Activated naive CD4-positive, alpha-beta T cell (primary cell): ENCODE measurements at places on chromosomes 1 and 21.

DNA sequence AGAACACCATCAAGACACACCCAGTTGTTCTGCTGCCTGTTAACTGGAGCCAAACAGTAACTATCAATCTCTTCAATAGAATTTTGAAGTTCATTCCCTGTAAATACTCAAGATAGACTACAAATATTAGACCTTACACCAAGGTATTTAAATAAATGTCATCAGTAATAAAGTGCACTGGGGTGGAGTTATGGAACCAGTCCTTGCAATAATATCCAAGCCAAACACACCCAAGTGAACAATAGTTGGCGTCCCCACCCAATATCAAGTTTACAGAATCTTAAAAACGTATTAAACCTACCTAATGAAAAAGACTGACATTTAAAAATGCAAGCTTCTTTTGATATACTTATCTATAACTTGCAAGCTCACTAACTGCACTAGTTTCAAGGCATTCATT lies 2.7 kb downstream of the SERBP1 start:
- DNase-seq, result no peak

DNA sequence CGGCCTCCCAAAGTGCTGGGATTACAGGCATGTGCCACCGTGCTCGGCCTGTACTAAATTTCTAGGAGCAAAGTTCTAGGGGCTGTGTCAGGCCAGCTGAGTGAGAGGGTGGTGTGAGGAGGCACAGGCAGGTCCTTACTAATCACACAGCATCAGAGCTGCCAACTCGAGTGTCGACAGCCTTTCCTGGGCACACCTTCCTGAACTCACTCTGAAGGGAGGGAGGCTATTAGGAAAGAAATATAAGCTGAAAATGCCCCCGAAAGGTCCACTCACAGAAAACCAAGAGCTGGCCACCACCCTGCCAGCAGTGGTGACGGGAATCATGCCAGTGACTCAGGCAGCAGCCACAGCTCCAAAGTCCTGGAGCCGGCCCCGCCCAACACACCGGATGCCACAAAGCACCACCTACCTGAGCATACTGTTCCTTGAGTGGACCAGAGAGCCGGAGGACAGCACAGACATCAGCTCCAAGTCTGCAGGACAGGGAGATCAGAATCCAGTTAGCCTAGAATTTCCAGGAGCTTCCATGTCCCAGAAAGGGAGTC lies 4.5 kb downstream of the PMVK start:
- no peak for DNase-seq

DNA sequence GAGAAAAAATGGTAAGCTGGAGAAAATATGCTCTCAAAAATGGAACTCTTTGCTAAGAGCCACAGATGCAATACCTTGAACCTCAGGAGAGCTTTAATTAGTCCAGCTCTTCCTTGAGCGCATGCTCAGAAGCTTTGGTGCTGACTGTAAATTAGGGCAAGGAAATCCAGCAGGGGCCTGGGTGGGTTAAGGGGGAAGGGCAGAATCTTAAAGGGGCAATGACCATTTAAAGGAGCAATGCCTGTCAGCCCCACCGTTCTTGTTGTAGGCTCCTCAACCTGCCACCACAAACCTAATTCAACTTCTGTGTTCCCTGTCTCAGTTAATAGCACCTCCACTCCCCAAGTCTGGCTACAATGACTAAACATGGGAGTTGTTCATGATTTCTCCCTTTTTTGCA lies 6.8 kb upstream of the SLC22A15 start:
- no peak for DNase-seq

- no peak for DNase-seq
These were observed 637 bp downstream of the PLXNA2 start for GRCh38 chr1:208243527-208243966.

DNA sequence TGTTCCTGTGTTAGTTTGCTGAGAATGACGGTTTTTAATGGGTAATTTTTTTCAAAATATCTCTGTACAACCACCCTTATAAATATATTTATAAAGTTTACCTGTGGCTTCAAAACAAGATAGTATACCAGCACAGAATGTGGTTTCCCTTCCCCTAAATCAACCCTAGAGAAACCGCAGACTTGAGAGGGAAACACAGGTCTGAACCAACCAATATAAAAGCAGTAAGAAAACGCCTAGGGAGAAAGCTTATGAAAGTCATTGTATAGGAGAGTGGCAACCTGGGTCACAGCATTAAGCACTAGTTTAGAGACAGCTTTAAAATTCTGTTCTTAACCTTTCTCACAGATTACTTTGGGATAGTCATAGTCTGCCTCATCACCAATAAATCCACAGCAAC lies 180.6 kb upstream of the LHX8 start:
- no peak for DNase-seq

- no peak for DNase-seq
These were observed 54.2 kb upstream of the RGS7 start for GRCh38 chr1:241411056-241411775.

GRCh38 chr1:238648751-238649150 lies 737.6 kb upstream of the CHRM3 start:
- no peak for DNase-seq

GRCh38 chr1:12617901-12618660 lies at the start of gene DHRS3:
DHRS3 (minus strand) TSS chr1:12618210; CDS start chr1:12617348, 862 bp downstream.
- DNase-seq, result peak; percentile 51

DNA sequence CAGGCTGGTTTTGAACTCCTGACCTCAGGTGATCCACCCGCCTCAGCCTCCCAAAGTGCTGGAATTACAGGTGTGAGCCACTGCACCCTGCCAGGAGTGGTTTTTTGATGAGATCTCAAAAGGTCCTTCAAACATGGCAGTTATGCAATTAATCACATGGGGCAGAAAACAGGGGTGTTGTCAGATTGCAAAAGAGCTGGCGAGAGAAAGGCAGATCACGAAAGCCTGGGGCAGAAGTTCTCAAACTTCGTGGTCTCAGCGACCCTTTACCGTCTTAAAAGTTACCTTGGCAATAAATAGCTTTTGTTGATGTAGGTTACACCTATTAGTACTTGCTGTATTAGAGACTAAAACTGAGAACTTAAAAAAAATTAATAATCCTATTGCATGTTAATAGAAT lies 16.1 kb downstream of the CNR2 start:
- DNase-seq, result no peak

DNA sequence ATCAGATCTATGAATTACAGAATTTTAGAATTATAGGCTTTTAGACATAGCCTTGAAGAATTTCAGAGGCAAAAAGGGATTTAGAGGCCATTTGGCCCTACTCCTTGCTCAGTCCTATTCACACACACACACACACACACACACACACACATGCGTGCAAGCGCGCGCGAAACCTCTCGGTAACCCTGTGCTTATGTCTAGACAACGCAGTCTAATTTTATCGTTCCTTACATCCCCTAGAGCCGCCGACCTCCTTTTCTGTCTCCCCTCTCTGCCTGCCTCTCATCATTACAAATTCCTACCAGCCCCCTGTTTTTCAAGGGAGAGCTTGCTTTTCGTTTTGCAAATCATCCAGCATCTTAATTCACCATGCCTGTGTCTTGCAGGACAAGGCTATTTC lies 252.1 kb downstream of the FOXD2 start:
- no peak for DNase-seq

- DNase-seq, result no peak
These were observed 39.5 kb downstream of the GATAD2B start for GRCh38 chr1:153883223-153883622.

DNA sequence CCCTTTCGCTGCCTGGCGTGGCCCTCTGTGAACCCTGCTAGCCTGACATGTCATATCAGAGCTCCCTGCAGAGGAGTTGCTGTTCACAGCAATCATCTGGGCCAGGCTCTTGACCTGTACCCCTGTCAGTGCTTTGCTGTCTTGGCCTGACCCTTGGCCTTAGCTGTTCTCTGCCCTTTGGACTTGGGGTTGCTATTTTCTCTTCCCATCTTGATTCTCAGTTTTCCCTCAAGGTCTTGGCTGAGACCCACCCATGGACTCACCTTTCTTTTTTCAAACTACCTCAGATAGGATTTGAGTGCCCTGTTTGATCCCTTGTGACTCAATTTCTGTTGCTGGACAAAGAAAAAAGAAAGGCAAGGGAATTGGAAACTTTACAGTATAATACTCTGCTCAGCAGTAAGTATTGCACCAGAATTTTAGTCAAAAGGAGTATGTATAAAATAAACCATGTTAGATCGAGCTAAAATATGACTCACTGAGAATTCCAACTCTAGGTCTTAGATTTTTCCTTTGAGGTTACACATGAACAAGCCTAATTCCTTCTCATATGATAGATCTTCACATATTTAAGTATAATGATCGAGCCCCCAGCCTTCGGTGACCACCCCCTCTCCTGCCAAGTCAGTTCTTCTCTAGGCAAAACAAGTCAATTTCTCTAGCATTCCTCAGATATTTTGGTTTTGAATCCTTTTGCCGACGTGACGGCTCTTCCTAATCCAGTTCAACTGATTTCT lies 110.5 kb downstream of the NGF start:
- DNase-seq, result no peak

- DNase-seq, result no peak
These were observed 35.3 kb upstream of the DMRTA2 start for GRCh38 chr1:50458507-50458906.

DNA sequence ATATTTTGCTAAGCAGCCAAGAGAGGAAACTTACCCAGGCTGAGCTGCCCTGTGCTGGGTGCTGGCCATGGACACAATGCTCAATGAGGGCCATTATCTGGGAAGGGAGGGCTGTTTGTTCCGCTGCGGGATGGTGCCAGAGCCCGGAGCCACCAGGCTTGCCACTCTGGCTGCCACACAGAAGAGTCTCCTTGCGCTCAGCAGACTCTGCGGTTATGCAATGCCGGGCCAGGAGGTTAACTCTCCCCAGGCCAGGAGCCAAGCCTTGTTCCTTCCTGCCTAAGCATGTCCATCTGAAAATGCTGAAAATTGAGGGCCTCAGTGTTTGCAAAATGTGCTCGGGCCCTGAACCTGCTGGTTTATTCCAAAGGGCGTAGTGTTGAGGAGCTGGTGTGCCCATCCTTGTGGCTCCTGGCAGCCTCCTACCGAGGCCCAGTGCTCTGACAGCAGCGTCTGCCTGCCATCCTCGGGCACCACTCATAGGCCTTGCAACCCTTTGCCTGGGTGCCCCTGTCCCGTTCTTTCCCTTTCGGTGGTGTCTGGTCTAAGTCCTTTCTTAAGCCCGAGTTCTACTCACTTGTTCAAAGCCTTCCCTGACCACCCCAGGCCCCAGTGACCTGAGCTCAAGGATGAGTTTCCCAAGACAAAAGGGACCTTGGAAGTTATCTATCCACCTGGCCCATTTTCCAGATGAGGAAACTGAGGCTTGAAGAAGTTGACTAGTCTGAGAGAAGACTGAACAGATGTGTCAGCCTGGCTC lies 133.8 kb upstream of the EDN2 start:
- DNase-seq, result no peak

DNA sequence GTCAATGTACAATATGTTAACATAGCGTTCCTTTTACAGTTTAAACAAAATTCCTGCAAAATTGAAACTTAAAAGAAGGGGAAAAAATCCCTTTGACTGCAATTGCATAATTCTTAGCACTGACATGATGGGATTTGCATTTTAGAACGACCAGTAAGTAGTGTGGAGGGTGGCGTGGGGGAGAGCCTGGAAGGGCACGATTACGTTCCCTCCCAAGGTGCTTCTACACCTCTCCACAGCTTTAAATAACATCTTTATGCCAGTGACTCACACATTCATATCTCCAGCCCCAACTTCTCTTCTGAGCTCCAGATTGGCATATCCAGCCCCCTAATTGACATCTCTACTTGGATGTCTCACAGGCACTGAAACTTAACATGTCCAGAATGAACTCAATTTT lies 64.3 kb downstream of the OLFML3 start:
- no peak for DNase-seq

DNA sequence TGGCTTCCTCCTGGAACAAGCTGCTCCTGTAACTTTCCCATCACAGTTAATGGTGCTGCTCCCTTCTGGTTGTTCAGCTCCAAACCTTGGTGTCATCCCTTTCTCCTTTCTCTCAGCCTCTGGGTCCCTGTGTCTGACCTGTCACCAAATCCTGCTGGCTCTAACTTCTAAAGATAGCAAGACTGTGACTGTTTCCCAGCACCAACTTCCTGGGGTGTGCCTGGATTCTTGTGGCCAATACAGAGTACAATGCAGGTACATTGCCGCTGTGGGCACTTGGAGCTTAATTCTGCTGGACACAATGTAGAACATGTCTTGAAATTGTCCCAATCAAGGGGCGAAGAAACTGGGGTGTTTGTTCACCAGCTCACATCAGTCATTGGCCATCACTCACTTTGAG lies 156.7 kb upstream of the CSF3R start:
- DNase-seq, result no peak

- no peak for DNase-seq
These were observed 27.3 kb upstream of the TP53BP2 start for GRCh38 chr1:223873044-223873443.

DNA sequence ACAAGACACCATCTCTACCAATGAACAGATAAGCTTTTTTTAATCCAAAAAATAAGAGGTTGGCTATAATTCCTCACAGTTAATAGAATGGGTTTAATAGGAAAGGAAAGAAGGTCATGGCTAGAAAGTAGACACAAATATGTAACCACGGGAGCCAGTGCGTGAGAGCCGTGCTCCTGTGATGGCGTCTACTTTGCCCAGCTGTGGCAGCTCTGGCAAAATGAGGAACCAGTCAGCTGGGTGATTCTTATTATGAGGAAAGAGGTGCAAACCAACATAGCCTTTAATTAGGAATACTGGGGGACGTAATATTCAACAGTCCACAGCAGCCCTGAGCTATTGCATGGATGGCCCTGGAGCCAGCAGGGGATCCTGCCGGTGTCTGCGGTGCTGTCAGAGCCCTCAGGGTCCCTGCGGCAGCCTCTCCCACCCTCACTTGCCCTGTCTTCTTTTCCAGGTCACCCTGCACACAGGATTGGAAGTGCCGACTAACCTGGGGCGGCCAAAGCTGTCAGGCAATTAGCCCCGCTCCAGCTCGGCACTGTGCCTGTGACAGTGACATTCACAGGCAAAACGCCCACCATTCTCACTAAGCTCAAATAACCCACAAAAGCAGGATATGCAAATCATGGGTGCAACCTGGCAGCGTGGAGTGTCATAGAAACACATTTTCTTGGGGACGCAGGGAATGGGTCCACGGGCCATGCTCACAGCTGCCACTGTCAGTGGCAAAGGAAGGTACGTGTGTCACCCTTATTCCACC lies 25.9 kb upstream of the GNPAT start:
- DNase-seq, result no peak
